ENCODE measurements at places on chromosomes 12 and 14.
A peak's percentile ranks its signal among the peaks of the same experiment; 100 is the strongest.

GRCh38 chr12:132501204-132501940, 11.4 kb downstream of the FBRSL1 start:
- no peak for DNase-seq

DNA sequence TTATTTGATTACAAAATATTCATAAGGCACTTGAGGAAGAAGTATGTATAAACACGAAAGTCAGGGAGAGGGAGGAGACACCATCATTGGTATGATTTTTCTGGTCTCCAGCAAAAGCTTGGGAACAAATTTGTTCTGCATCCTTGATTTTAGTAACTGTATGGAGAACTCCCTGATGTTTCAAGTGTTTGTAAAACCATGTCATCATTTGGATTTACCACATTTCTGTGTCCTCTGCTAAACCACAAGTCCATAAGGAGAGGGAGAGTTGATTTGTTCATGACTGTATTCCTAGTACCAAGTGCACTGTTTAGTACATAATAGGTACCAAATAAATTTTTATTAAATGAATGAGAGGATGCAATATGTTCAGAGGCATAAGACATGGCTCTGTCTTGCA, 181.1 kb downstream of the BTG1 start:
- DNase-seq: no peak

DNA sequence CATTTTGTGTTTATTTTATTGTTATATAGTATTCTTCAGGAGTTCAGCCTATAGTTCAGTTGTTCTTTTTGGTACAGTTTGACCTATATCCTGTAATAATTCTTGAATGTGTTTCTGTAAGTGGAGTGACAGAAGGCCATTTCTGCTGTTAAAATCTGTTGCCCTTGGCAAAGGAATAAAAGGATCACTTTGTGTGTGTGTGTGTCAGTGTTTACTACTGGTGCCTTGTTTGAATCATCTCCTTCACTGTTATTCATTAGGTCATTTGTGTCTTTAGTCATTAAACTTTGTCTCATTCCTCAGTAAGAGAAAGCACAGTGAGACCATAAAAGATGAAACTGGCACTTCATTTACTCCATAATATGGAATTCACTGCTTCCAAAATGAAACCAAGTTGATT, 130.7 kb downstream of the TMTC2 start:
- DNase-seq: no peak

GRCh38 chr12:51188359-51189051, 15.6 kb upstream of the TFCP2 start:
- DNase-seq: no peak

DNA sequence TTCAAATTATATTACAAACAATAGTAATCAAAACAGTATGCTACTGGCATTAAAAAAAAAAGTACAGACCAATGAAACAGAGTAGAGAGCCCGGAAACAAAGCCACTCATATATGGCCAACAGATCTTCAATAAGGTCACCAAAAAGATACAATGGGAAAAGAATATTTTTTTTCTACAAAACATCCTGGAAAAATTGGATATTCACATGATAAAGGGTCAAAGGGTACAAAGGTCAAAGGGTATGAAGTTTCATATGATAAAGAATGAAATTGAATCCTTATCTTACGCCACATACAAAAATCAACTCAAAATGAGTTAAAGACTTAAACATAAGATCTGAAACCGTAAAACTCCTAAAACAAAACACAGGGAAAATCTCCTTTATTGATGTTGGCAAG, 168.5 kb upstream of the PELI2 start:
- DNase-seq: no peak

DNA sequence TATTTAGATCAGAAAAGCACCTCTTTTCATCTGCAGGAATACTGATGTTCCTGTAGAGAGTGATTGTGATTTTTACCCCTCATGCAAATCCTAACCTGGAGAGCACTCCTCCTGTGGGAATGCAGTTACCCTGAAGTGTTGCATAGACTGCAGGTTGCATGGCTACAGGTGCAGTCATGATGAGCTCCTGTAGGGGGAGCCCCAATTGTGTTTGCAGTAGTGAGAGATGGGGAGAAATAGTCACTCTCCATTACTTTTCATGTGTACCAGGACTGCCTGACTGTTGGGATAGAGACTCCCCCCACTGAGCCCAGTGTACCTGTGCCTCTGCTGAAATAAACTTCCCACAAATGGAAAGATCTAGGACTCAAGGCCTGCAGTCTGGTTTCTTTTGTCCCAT, 1086.5 kb downstream of the SLC6A15 start:
- no peak for DNase-seq

- no peak for DNase-seq
Measured at GRCh38 chr12:131759176-131759575, 48.3 kb downstream of the SFSWAP start.

DNA sequence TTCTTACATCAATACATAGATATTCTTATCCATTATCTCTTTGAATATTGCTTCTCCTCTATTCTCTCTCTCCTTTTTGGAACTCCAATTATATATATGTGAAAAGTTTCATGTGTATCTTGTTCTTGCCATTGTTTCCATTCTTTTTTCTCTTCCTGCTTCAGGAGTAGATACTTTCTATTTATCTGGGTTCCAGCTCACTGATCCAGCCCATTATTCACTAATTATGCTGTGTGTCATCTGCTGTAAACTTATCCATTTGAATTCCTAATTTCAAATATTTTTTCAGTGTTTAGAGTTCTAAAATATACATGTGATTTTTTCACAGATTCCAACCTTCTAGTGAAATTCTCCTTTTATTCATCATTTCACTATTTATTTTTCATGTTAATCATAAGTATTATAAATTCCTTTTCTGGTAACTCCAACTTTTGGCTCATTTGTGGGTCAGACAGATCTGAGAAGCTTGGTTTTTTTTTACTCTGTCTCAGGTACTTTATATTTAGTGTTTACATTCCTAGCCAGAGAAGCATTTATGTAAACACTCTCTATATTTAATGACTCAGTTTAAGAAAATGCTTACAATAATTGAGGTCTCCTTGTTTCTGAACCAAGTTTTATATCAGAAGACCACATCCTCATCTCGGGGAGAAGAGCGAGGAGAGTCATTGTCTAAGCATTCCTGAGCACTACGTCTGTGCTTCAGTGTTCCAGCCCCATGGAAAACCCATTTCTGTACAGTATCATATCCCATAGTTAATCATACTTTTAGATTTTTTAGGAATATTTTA, 15.9 kb upstream of the AMIGO2 start:
- DNase-seq: no peak

- peak; percentile 56 for DNase-seq
Measured at GRCh38 chr12:121580959-121581685, at the start of gene KDM2B. TSS of gene KDM2B (minus strand) at chr12:121581023. CDS start at chr12:121580911, 112 bp downstream.

DNA sequence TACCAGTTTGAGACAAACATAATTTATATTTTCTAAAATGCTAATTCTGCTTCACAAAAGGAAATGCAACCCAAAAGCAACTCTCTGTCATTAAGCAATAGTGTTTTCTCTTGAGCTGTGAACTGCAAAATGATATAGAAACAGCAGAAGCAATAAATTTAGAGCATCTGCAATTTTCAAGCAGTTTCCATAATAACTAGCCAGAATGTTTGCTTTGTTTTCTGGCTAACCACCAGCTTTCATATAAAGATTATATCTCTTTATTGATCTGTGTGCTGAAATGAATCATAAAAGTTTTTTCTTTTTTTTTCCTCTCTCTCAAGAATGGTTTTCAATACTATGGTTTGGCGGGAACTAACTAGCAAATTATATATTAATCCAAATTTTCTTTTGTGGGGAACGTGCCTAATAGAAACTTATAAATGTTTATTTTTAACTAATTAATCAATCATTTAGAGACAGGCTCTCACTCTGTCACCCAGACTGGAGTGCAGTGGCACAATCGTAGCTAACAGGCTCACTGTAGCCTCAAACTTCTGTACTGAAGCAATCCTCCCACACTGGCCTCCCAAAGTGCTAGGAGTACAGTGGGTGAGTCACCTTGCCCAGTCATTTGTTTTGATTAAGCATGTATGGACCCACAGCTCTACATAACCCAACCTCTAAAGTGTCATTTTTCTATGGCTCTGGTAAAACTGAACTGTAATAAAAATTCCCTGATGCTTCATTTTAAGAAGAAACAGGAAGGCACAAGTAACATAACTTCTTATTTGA, 830.1 kb upstream of the MGAT4C start:
- DNase-seq: no peak

DNA sequence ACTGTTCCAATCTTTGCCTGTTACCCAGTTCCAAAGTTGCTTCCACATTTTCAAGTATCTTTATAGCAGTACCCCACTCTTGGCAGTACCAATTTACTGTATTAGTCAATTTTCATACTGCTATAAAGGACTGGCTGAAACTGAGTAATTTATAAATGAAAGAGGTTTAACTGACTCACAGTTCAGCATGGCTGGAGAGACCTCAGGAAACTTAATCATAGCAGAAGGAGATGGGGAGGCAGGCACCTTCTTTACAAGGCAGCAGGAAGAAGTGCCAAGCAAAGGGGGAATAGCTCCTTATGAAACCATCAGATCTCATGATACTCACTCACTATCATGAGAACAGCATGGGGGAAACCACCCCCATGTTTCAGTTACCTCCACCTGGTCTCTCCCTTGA, 215.0 kb downstream of the SNAPC1 start:
- no peak for DNase-seq

DNA sequence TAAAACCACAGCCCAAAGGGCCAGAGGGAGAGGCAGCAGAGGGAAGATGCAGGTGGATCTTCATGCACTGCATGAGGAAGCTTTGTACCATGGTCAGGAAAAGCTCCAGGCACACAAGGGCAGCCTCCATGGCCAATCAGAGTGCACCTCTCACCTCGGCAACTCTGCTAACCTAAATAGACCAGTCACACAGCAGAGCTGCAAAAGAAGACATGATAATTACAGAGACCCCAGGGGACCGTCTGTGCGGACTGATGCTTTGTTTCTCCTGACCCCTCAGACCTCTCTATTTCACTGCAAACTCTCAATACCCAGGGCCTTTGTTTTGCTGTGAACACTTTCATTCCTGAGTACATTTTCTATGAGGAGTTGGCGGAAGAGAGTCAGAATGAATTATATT, 10.7 kb upstream of the TCL1B start:
- DNase-seq: no peak

DNA sequence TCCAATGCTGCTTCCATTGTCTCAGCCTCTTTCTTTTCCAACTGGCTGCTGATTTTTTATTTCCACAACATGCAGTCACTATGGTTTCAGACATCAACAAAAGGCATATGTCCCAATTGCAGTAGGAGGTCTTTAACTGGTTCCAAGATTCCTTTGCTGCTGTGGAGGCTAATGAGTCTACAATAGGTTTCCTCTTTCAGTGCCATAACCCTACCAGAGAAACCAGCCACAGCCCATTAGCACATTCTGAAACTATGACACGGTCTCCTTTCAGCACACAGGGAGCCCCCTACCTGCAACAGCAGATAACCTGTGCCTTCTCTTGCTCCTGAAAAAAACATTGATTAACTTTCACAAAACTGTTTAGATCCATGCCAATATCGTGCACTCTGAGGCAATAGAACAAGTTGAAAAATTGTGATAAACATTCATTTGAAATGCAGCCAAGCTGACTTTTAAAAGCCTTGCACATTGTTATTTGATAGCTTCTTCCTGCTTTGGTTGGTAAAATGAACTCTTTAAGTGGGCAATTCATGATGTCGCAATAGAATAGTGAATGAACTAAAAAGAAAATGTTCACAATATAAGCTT, 32.4 kb downstream of the PLEKHG7 start:
- no peak for DNase-seq

DNA sequence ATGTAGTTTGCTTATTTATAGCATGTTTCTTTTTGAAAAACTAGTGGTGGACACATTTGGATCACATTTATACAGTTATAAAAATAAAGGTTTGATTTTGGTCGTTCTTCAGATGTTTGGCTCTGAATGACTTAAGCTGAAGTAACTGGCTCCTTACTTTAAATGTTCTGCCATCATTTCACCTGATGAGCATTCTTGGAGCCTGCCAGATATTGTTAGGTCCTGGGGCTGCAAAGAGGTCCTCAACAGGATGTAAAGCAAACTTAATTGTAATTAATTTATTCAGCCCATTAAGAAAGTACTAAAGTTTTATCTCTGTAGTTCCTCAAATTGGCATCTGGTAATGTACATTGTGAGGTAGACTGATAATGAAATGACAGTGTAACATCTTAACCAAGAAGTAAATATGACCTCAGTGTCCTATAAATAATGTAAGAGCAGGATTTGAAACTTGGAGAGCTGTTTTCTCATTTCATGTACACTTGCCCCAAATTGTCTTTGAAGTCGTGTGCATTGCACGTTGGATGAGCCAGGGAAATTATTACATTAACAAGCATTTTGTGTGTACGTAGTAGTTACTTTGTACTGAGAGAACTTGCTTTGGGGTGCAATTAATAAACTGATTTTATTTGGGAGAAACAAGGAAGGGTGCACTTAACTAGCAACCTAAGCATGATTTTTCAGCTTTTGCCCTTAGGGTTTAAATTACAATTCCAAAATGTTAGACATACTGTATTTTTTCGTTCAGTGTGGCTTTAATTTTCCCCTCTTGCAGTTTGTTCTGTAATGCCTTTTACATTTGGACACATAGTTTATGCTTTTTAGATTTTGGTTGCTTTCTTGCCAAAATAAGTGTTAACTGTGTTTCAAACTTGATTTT, 7.5 kb downstream of the EIF5 start:
- DNase-seq: no peak

- no peak for DNase-seq
Measured at GRCh38 chr14:59096303-59096702, 92.2 kb upstream of the DAAM1 start.

- DNase-seq: no peak
Measured at GRCh38 chr12:69238589-69239351, 599 bp upstream of the CPSF6 start.

DNA sequence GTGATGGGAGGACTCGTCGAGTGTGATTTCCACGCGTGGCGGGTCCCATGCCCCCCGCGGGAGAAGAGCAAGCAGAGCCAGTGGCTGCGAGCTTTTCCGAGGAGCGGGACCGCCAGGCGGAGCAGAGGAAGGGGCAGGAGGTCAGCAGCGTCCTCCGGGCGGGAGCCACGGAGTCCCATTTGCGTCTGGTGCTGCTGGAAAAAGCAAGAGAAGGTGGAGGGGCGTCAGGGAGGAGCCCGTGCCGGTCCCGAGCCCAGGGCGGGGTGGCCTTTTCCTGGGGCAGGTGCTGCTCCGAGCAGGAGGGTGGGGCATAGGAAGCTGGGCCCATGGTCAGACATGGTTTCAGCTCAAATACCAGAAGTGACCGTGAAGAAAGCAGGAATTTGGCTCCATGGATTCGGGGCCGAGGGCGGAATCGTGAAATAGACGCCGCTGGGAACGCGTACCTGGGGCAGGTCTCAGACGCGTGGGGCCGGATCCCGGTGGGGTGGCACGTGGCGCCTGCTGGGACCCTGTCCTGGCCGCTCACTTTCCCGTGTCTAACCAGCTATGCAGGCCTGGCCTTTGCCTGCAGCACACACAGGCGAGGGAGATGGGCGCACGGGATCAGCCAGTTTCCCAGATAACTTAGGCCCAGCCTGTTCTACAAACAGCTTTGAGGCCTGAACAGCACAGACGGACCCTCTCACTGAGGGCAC, 60.0 kb downstream of the GALNT9 start:
- DNase-seq: no peak

All from amygdala (tissue), 56 donors.